NCI-H510A treated with DMSO at 0.1 percent for 48 hours (cell line): ENCODE measurements at places on chromosomes 1 and 21.

- DNase-seq: no peak
Observed at GRCh38 chr1:93758842-93759515, 77.3 kb upstream of the BCAR3 start.

DNA sequence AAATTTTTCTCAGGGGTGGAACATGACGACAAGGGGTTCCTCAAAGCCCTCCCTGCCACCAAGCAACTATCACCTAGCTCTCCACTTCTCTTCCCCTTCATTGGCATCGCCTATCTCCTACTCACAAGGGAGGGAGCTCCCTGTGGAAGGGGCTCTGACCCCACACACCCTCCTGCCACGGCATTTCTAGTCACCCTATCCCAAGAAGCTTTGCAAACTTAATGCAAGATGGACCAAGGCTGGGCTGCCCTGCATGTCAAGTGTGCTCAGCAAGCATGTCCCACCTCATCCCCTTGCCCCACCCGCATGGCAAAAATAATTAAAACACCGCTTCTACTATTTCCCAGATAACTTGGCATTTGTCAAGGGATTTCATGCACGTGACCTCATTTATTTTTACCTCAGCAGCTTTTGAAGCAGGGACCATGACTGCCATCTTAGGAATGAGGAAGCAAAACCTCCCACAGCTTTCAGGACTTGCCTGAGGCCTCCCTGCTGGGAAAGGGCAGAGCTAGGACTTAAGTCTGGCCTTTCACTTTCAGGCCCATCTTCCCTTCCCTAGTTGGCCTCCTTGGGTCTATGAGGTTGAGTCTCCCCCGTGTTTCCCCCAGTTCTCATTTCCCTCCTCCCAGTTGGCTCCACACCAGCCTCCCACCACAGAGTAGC, 161.3 kb downstream of the TSEN15 start:
- DNase-seq: no peak

DNA sequence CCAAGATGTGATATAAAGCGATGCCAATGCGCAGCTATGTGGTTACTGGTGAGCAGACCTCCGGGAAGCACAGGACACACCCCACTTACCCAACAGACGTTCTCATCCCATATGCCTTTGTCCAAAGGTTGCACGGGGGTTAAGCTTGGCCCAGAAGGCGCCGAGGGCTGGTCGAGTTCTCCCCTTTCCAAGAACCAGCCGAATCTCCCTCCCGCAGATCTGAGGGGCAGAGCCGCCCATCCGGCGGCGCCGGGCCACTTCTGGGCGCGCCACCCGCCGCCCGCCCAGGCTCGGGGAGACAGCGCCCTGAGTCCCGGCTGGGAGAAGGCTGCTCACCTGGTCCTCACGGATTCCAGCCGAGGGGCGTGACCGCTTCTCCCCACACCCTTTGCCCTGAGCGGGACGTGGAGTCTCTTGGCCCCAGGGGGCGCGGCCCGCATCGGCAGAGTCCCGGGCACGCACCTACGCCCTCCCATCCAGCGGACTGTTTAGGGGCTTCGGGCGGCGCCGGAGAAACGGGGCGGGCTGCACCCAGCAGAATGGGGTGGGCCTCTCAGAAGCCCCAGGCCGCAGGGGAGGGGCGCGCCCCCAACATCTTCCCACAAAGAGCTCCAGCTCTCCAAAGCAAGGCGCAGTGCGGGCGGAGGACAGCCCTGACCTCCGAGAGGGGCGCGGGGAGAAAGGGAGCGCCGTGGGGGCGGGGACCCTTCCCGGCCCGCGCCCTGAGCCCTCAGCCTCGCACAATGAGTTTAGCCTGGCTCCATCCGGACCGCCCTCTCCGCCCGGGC, 615 bp downstream of the GPR161 start:
- DNase-seq: peak; percentile 62

GRCh38 chr1:154014154-154014907, 23.8 kb downstream of the RPS27 start:
- no peak for DNase-seq

- DNase-seq: no peak
Observed at GRCh38 chr1:171611306-171611705, 10.7 kb upstream of the MYOCOS start.

GRCh38 chr1:81432654-81433109, 368.1 kb upstream of the ADGRL2 start:
- DNase-seq: no peak

DNA sequence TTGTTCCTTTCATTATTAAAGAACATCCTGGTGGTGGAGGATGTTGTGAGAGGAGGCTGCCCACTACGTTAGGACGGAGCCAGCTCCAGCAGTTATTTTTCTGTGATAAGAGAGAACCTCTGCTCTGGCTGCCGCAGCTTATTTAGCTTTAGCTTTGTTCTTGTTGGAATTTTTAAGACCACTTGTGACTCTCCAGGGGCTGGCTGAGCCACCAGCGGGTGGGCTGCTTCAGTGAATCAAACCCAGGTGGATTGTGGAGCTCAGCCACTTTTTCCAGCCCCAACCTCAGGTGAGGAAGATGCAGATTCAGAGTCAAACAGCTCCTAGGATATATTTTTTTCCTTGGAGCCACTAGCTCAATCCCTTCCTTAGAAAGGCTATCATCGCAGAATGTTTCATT, 83.1 kb upstream of the CTTNBP2NL start:
- DNase-seq: no peak

GRCh38 chr1:202192770-202193613, 607 bp upstream of the LGR6 start:
- DNase-seq: peak; percentile 53

DNA sequence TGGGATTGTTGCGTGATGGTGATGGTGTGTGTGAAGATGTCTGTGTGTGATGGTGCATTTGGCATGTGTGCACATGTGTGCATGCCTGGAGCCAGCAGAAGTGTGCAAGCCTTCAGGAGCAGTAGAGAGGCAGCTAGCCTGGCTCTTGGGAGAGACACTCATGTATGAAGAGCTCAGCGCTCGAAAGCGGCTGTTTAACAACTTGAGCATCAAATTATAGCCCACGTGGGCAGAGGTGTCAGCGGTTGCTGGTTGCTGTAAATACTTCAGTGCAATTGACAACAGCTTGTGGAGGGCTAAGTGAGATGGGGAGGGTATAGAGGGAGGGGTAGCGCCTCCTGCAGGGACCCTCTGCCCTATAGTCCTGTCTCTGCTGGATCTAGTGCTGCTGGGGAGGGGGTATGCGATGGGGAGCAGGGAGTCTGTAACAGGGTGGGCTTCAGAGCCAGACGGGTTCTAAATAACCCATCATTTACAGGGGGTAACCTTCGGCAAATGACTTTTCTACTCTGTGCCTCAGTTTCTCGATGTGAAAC, 21.5 kb downstream of the FOXD2 start:
- DNase-seq: peak; percentile 62

DNA sequence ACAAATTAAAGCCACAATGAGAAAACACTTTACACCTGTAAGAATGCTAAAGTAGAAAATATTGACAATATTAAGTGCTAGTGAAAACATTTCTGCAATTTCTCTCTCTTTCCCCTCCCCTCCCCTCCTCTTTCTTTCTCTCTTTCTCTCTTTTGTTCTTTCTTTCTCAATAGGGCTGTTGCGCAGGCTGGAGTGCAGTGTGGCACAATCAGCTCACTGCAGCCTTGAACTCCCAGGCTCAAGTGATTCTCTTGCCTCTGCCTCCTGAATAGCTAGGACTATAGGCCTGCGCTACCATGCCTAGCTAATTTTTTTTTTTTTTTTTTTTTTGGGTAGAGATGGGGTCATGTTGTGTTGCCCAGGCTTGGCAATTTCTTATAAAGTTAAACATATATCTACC, 5.9 kb upstream of the SHISAL2A start:
- DNase-seq: no peak

GRCh38 chr1:87968197-87968955, 639.7 kb downstream of the LMO4 start:
- DNase-seq: no peak

GRCh38 chr1:53698384-53698980, 40.5 kb downstream of the GLIS1 start:
- no peak for DNase-seq

- no peak for DNase-seq
Observed at GRCh38 chr1:174640783-174641182, 193.0 kb downstream of the GPR52 start.

DNA sequence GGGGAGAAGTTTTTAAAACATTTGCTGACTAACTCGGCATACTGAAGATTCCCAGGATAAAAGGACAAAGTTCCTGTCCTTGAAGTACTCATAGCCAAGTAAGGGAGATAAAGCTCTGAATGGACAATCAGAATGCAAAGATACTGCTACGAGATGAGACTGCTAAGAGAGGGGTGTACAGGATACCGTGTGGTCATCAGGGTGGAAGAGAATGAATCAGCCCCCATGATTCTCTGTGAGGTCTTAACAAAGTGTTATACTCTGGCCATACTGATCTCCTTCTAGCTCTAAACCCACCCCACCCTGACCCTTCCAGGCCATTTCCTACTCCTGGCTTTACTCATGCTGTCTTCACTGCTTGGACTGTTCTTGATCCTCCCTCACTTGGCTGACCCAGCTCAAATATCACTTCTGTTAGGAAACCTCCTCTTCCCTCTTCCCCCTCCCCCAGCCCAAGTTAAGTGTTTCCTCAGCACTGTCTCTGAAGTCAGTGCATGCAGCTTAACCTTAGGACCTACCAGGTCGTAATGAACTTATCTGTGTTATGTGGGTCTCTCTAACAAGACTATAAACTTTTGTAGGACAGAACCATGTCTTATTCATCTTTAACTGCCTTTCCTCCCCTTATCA, 15.8 kb upstream of the MAGOH start:
- no peak for DNase-seq

- no peak for DNase-seq
Observed at GRCh38 chr1:44225761-44226160, 12.5 kb downstream of the DMAP1 start.

DNA sequence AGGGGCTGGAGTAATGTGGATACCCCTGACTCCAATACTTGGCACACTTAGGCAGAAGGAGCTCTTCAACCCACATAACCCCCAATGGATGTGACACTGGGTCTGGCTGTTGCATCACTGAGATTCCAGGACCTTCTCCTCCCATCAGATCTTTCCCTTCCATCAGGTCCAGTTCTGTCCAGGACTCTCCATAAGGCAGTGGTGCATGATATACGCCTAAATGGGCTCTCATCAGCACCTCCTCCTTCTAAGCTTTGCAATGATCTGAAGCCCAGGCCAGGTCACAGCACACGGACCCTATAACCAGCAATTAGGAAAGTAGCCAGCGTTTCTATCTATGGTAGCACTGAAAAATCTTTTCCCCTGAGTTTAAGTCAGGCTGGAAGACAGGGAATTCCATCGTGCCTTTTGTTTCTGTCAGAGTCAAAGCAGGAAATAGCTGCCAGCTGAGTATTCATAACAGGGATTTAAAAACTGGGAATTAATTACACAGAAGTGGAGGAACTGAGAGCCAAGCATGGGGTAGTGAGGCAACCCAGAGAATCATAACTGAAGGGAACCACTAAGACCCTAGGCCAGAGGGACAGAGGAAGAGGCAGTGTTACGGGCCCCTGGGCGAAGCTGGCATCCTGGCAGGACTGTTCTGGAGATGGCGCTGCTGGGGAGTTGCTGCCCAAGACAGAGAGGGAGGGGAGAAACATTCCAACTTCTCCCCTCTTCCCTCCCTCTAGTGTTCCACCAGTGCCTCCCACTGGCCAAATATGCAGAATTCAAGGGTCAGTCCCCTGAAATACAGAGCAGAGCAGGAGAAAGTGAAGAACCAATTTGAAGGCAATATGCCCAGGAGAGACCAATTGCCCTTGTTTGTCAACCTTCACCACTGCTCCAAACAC, 37.5 kb upstream of the HOOK1 start:
- DNase-seq: no peak

- DNase-seq: peak; percentile 57
Observed at GRCh38 chr1:210332719-210333398, 4.2 kb downstream of the HHAT start.

DNA sequence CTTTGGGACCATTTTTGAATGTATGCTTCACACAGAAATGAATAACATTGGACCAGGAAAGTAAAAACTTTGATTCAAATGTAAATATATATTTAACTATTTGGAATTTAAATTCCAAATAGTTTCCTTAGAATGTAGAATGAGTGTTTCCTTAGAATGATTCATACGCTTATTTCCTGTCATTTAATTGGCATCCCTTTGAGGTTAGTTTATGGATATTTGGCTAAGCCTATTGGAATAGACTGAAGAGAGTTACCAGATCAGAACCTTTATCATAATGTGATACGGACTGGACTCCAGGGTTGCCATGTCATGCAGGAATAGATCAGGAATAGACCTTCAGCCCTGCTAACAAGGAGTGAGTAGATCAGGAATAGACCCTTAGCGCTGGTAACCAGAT, 133.1 kb downstream of the TNNI3K start:
- DNase-seq: no peak

- DNase-seq: no peak
Observed at GRCh38 chr1:15134285-15134684, 19.3 kb upstream of the TMEM51 start.

DNA sequence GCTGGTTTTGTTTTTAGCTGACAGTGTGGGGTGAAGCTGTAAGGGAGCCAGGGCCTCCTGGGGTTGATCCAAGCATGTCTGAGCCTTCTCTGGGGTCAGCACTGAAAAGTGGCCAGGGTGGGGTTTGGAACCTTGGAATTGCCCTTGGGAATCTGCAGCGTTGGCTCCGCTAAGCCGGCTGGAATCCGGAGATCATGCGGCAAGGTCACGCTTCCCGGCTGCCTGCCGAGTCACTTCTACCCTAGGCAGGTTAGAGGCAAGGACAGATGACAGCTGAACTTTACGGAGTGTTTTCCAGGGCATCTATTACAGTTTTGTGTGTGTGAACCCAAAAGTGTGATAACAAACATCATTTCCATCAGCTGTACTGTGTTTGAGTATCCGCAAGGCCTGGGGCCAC, 17.1 kb downstream of the ABCG1 start:
- no peak for DNase-seq

- DNase-seq: peak; percentile 93
Observed at GRCh38 chr1:1137256-1138045, 21.6 kb upstream of the C1orf159 start.

GRCh38 chr1:154479764-154480421, 22.1 kb upstream of the TDRD10 start:
- peak; percentile 82 for DNase-seq

DNA sequence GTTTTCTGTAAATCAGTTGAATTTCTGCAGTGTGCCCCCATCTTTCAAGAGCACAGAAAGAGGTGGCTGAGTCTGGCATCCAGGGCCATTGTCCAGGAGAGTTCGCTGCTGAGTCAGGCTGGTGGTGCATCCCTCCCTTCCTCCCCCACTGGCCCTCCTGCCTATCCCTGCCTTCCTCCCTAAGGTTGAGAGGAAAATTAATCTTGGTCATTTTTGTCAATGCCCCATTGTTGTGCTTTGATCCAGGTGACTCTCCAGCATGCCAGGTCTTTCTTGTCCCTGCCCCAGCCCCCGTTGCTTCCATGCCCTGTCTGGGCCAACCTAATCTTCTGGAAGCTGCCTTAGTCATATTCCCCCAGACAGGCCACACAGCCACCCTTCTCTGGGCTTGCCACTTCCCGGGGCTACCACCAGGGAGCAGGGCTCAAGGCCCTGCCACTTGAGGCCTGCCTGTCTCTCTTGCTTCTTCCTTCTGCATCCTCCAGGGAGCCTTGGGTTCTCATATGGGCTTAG, 26.6 kb downstream of the PROK1 start:
- no peak for DNase-seq
